ENCODE measurements at places on chromosomes 2 and 18.

- no peak for DNase-seq
Observed at GRCh38 chr18:50630895-50631294, 71.0 kb downstream of the MAPK4 start.

DNA sequence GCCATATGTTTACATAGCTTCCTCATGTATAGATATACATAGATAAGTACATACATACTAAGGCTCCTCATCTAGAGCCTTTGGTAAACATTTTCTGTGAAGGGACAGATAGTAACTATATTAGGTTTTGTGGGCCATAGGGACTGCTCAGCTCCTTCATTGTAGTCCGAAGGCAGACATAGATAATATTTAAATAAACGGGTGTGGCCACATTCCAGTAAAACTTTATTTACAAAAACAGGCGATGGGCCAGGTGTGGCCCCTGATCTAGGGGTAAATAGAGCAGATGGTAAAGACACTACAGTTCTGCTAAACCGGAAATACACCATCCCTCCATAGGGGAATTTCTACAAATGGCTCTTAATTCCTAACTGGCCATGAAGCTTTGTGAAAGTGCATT is 7.3 kb downstream of the COQ10B start:
- DNase-seq = no peak

DNA sequence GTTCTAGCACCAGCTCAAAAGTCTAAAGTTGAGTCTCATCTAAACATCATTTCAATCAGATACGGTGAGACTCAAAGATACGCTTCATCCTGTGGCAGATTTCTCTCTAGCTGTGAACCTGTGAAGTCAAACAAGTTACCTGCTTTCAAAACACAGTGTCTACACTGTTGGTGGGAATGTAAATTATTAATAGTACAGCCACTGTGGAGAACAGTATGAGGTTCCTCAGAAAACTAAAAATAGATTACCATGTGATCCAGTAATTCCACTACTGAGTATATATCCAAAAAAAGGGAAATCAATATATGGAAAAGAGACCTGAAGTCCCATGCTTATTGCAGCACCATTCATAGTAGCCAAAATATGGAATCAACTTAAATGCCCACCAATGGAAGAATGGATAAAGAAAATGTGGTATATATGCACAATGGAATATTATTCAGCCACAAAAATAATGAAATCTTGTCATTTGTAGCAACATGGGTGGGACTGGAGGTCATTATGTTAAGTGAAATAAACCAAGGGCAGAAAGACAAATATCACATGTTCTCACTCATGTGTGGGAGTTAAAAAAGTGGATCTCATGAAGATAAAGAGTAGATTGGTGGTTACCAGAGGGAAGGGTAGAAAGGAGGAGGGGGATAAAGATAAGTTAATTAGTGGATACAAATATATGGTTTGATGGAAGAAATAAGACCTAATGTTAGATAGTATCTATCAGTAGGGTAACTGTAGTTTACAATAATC is 11.7 kb downstream of the UBR3 start:
- DNase-seq = no peak

- DNase-seq = no peak
Observed at GRCh38 chr2:2234398-2235195, 96.5 kb downstream of the MYT1L start.

DNA sequence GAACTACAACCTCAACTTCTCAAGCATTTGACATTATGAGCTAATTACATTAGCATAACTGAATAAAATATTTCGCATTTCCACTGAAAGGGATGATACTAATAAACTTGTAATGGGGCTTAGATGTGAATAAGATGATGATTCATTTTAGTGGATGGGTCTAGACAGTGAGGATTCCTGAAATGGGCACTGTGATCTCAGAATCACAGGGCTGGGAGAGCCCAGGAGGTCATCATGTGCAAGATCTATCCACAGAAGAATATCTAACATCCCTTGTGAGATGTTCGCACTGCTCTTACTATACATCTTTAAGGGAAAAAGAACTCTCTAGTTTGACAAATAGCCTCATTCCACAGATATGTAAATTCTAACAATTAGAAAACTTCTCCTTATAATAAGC is 245.7 kb downstream of the DYM start:
- no peak for DNase-seq

DNA sequence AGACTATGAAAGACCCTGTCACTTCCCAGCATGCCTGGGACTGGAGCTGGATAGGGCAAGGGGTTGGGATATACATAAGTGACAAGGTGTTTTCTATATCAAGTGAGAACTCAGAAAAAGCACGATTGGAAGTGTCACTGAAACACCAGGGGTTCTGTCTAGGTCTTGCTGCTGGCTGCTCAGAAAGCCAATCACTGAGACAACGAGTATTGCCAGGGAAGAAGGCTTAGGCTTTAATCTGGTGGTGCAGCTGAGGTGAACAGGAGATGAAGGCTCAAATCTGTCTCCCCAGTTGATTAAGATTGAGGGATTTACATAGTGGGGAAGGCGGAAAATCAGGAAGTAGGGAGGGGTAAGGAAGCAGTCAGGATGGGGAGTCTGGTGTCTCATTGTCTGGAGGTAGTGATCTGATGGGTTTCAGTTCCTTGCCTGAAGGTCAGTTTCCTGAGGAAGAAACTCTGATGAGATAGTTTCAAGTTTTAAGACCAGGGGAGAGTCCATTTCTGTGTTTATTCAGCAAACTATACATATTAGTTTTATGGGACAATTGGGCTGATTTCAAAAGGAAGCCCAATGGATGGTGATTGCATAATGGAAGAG is 3.5 kb upstream of the C2orf74 start:
- DNase-seq = no peak

GRCh38 chr18:77019641-77020040 is 112.9 kb downstream of the MBP start:
- no peak for DNase-seq

- DNase-seq = no peak
Observed at GRCh38 chr2:203811491-203812221, 55.9 kb upstream of the CTLA4 start.

DNA sequence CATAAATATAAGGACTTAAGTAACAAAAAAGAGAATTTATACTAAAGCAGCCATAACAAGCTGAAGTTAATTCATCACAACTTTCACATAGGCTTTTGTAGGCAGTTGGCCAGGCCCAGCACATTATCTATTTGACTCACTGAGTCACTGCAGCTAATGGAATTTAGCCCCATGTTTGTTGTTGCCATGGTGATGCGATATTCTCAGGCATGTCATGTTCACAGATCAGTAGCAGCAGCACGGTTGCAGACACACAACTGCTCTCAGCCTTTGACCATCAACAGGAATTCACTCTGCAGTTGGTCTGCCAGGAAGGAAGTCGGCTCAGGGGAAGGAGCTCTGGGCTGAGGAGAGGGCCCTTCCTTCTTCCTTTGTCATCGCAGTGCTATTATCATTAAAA is 639.8 kb downstream of the TMEM182 start:
- DNase-seq = no peak

- DNase-seq = no peak
Observed at GRCh38 chr2:133936601-133937000, 317.3 kb upstream of the MGAT5 start.

- no peak for DNase-seq
Observed at GRCh38 chr2:64540615-64541014, 16.5 kb downstream of the AFTPH start.

GRCh38 chr18:57023275-57023882 is 123.5 kb upstream of the BOD1L2 start:
- no peak for DNase-seq

DNA sequence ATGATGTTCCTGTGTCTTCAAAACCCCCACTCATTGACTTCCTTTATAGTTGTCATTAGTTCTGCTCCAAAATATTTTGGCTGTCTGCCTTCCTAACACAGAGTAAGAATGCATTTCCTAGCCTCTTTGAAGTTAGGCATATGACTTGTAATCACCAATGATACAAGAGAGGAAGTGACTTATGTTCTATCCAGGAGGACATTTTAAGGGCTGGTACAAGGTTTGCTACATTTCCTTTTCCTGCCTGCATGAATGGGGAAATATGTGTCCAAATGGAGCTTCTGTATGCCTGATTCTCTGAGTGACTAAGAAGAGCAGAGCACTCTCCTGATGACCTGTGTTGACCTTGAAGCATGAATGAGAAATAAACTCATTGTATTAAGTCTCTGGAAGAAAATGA is 115.1 kb downstream of the PLCL1 start:
- no peak for DNase-seq

GRCh38 chr2:108363024-108363907 is 14.5 kb upstream of the SULT1C4 start:
- no peak for DNase-seq

- DNase-seq = no peak
Observed at GRCh38 chr2:203804070-203804469, 63.5 kb upstream of the CTLA4 start.

GRCh38 chr18:45415614-45416013 is 199.7 kb upstream of the SLC14A2 start:
- DNase-seq = no peak

DNA sequence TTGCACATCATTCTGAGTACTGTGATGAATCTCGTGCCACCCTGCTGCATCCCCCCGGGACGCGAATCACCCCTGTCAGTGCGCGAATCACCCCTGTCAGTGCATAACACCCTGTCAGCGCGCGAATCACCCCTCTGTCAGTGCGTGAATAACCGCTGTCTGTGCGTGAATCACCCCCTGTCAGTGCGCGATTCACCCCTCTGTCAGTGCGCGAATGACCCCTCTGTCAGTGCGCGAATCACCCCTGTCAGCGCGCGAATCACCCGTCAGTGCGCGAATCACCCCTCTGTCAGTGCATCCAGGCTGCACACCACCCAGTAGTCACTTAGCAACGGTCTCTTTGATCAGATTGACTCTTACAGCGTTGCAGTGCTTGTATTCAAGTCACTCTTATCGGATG is 134.4 kb upstream of the TPO start:
- no peak for DNase-seq

DNA sequence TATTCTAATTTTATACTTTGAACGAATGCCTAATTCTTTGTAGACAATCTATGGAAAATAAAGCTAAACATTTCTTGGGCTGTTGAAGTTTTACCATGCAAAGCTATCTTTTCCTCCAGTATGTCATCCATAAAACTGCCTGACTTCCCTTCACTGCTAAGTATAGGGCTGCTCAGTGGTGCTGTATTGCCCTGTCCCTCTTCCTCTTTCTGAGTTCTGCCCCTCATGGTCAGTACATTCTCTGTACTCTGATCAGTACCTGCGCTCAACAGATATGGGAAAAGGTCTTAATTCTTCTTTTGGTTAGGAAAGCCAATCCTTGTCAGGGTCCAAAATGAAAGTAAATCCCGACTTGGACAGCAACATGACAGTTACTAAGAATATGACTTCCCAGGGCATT is 321.9 kb downstream of the RAD51AP2 start:
- no peak for DNase-seq

GRCh38 chr2:23380562-23381065 is 4.4 kb upstream of the KLHL29 start:
- DNase-seq = no peak

- DNase-seq = no peak
Observed at GRCh38 chr2:123609077-123609476, 416.0 kb upstream of the CNTNAP5 start.

- DNase-seq = no peak
Observed at GRCh38 chr2:235599596-235600338, 105.9 kb downstream of the AGAP1 start.

GRCh38 chr2:30923623-30924022 is 116.4 kb upstream of the CAPN13 start:
- no peak for DNase-seq

DNA sequence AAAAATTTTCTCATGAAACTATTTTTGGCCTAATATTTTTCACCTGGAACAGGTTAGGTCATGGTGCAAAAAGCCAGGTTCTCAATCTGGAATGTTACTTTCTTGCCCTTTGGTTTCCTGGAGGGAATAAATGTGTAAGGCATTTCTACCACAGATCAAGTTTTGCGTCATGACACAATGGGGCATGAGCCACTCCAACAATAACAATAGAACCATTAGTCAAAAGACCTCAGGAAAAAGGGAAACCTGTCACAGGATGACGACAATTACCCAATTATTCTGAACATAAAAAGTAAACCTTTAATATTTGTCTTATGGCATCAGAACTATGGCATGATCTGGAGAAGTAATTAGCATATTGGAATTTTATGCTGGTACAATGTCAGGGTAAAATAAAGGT is 88.2 kb upstream of the HNRNPA3 start:
- DNase-seq = no peak

DNA sequence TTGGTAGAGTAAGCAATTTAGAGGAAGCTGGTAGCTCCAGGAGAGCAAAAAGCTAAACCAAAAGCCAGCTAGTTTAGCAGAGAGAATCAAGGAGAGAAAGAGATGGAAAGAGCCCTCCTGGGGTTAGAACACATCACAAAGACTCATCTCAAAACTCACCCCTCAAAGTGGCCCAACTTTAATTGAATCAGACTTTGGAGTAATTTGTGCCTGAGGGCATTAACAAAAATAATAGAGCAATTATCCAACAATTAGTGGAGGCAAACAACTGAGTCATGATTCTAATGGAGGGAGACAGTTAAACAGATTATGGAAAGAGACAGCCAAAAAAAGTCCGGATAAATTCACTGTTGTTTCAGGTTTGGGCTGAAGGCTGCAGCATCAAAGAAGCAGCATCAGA is 417.4 kb downstream of the KCNJ3 start:
- no peak for DNase-seq

- no peak for DNase-seq
Observed at GRCh38 chr18:72544092-72544886, at the start of gene CBLN2. Gene CBLN2 (minus strand): TSS chr18:72544342. CDS start chr18:72542160, 2,182 bp downstream.

GRCh38 chr2:25226827-25227226 is 58.4 kb upstream of the POMC start:
- DNase-seq = no peak

DNA sequence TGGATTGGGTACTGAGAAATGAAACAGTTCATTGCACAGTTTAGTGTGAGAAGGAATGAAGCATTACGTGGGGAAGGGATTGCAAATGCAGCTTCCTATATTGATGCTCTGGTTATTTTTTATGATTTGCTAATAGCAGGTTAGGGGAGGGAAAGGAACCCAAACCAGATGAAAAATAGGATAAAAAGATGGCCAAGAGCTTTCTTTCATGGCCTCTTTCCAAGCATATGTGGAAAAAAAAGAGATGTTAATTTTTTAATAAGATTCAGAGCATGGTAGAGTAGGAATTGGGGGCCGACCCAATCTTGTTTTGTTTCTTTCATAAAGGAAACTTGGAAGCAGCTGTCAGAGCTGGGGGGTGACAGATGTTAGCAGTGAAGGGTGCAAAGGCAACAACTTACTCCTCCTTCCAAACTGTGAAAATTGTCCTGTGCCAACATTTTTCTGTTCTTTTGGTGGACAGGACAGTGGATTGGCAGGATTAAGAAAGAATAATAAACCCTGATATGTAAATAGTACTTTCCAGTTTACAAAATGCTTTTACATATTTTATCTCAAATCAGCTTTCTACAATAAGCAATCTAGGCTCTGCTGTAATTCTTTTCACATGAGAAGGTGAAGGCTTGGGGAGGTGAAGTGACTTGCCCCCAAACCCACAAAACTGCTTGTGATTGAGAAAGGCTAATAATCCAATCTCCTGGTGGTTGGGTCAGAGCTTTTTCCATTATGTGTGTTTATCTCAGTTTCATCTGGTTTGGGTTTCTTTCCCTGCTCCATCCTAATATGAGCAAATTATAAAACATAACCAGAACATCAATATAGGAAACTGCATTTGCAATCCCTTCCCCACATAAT is 270.1 kb downstream of the ETAA1 start:
- no peak for DNase-seq

All from vagina (tissue), 2 donors.